Renal cortical epithelial cell (primary cell): ENCODE measurements at places on chromosomes 3 and 15. TPM values are rescaled to one million over a fixed set of nuclear protein-coding genes. Genes with fewer than 3 reads are reported as not detected.

The MOBP gene
- total RNA-seq = 1.6 TPM in 1 of 2 replicates, not detected in the other

The FEZF2 gene
- total RNA-seq = not detected in 2 replicates

The MYEF2 gene
- total RNA-seq = 20.5 and 44.5 TPM in 2 replicates

The EIF5A2 gene
- total RNA-seq = 10.2 and 15.1 TPM in 2 replicates

The MAN2C1 gene
- total RNA-seq = 38.0 and 66.6 TPM in 2 replicates

The CCDC54 gene
- total RNA-seq = 0.10 TPM in 1 of 2 replicates, not detected in the other

The SPESP1 gene
- 0.75 and 4.3 TPM in 2 replicates for total RNA-seq

The NANOGP8 gene
- not detected in 2 replicates for total RNA-seq

The COL8A1 gene
- 123 and 241 TPM in 2 replicates for total RNA-seq

The SERPINI2 gene
- total RNA-seq = not detected in 2 replicates

The BCHE gene
- 1.9 and 3.5 TPM in 2 replicates for total RNA-seq

The SEC22A gene
- 42.9 and 74.0 TPM in 2 replicates for total RNA-seq

The ANKUB1 gene
- not detected in 2 replicates for total RNA-seq

The TM4SF18 gene
- 11.9 and 21.5 TPM in 2 replicates for total RNA-seq

The ITPKA gene
- total RNA-seq = 4.5 and 9.7 TPM in 2 replicates

The TNFAIP8L3 gene
- 0.35 and 0.40 TPM in 2 replicates for total RNA-seq

The HESX1 gene
- 0.55 TPM in 1 of 2 replicates, not detected in the other for total RNA-seq

The EAF2 gene
- total RNA-seq = 3.0 and 4.0 TPM in 2 replicates

The SLC9C1 gene
- total RNA-seq = 0.25 and 1.7 TPM in 2 replicates

The EFHB gene
- total RNA-seq = 8.1 and 8.7 TPM in 2 replicates

The UACA gene
- total RNA-seq = 42.9 and 48.0 TPM in 2 replicates

The PPIB gene
- total RNA-seq = 565 and 927 TPM in 2 replicates

The LRRC34 gene
- total RNA-seq = 5.2 and 8.0 TPM in 2 replicates

The ITGA11 gene
- under 0.01 and 9.2 TPM in 2 replicates for total RNA-seq

The LACTB gene
- total RNA-seq = 41.9 and 52.4 TPM in 2 replicates

The VWA5B2 gene
- total RNA-seq = 0.10 TPM in 1 of 2 replicates, not detected in the other

The SPINK8 gene
- total RNA-seq = not detected in 2 replicates

The FBXW12 gene
- not detected in 2 replicates for total RNA-seq

The GJD2 gene
- not detected in 2 replicates for total RNA-seq

The SV2B gene
- under 0.01 and 0.52 TPM in 2 replicates for total RNA-seq

The TRH gene
- not detected in 2 replicates for total RNA-seq

The HRG gene
- total RNA-seq = 0.15 TPM in 1 of 2 replicates, not detected in the other

The SPATA12 gene
- 0.10 TPM in 1 of 2 replicates, not detected in the other for total RNA-seq

The DUOXA1 gene
- not detected in 2 replicates for total RNA-seq

The ADAMTS7 gene
- total RNA-seq = 4.5 and 9.9 TPM in 2 replicates

The SH2D7 gene
- not detected in 2 replicates for total RNA-seq

The TRIM42 gene
- total RNA-seq = not detected in 2 replicates

The GOLGA6A gene
- total RNA-seq = 0.05 TPM in 1 of 2 replicates, not detected in the other

The DPPA4 gene
- total RNA-seq = not detected in 2 replicates

The MRAS gene
- 28.5 and 91.3 TPM in 2 replicates for total RNA-seq

The DNASE1L3 gene
- not detected in 2 replicates for total RNA-seq

The SERPINI1 gene
- 3.3 and 4.8 TPM in 2 replicates for total RNA-seq

The LRRIQ4 gene
- total RNA-seq = 0.17 TPM in 1 of 2 replicates, not detected in the other

The MYO5C gene
- 17.2 and 18.3 TPM in 2 replicates for total RNA-seq

The ZIC1 gene
- total RNA-seq = not detected in 2 replicates

The PLCL2 gene
- 4.8 and 7.3 TPM in 2 replicates for total RNA-seq

The PRTG gene
- total RNA-seq = 3.8 and 19.0 TPM in 2 replicates

The MYL3 gene
- 4.7 and 15.2 TPM in 2 replicates for total RNA-seq

The ST8SIA2 gene
- total RNA-seq = 2.3 and 5.7 TPM in 2 replicates

The THBS1 gene
- 2,380 and 2,616 TPM in 2 replicates for total RNA-seq

The ZNF385D gene
- total RNA-seq = 1.0 TPM in 1 of 2 replicates, not detected in the other

The SAMMSON gene
- not detected in 2 replicates for total RNA-seq

The TMIE gene
- total RNA-seq = 0.25 and 0.35 TPM in 2 replicates

The GOLGA8G gene
- 0.05 TPM in 1 of 2 replicates, not detected in the other for total RNA-seq

The NR1I2 gene
- 0.20 TPM in 1 of 2 replicates, not detected in the other for total RNA-seq

The ALDH1A2 gene
- 23.1 and 26.8 TPM in 2 replicates for total RNA-seq

The PPP1R14D gene
- total RNA-seq = not detected in 2 replicates
